Epithelial cell of esophagus (primary cell): ENCODE measurements at places on chromosomes 12 and 14.

GRCh38 chr14:63375769-63376168, 57.0 kb upstream of the GPHB5 start:
- DNase-seq = peak; percentile 88

- peak; percentile 72 for DNase-seq
These were observed 5.6 kb downstream of the CNIH1 start for GRCh38 chr14:54435500-54435981.

DNA sequence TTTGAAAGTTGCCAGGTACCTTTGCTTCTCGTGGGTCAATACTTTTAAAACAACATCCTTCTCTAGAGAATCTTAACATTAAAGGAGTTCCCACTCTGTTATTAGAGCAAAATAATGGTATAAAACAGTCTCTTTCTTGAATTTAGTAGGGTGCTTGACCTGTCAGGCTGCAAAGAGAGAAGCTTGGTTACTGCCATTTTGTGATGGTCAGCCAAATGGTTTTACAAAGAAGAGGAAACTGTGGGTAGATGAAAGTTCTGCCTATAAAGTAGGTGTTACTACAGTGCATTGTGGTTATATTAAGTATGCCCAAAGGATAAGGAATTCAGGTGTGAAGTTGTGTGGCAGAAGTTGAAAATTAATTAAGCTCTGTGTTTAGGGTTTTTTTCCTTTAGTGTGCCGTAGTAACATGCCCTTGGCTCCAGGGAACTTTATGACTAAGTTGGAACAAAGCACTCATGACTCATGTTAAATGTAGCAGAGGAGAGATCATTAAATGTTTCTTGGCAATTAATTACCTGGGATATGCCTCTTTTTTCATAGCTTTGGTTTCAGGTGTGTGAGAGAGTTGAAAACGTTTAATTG, 354.0 kb upstream of the KITLG start:
- peak; percentile 90 for DNase-seq

GRCh38 chr12:115341442-115341841, 657.5 kb upstream of the TBX3 start:
- peak; percentile 99 for DNase-seq

- DNase-seq = peak; percentile 58
These were observed 16.3 kb downstream of the GXYLT1 start for GRCh38 chr12:42128327-42128726.

DNA sequence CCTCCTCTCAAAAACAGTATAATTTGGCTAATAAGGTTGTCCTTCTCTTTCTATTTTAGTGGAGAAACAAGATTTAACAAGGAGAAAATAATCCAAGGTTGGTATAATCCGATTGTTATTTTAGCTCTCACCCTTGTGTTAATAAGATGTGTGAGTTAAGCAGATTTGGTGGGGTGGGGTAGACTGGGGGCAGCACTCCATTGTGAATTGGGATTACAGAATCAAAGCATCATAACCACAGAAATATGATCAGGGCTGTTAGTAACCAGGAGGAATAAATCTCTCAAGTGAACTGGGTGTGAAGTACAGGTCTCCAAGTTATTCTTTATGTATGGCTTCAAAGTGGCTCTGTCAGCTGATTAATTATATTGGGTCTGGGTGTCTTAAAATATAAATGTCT, 10.2 kb downstream of the TIGAR start:
- no peak for DNase-seq

- DNase-seq = no peak
These were observed 80.3 kb downstream of the WDR20 start for GRCh38 chr14:102220031-102220430.

DNA sequence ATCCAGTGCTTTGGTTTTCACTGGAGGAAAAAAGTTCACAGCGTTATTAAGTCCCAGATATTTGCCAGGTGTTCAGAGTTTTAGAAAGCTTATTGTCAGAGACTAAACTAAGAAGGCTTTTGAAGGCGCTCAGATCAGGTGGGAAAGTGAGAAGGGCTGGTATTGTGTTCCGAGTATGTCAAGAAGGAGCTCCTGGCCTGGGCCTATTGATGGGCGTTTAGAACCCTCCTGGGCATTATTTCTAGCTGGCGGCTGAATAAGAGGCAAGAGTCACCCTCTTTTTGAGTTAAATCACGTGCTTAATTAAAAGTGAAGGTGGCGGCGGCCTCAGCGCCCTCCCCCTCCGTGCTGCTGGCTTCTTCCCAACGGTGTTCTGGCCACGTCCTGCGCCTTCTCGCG, 20.9 kb upstream of the GNS start:
- no peak for DNase-seq

GRCh38 chr12:1517007-1517406, 77.4 kb downstream of the FBXL14 start:
- DNase-seq = peak; percentile 90
